Adrenal gland (tissue), 19 donors: ENCODE measurements at places on chromosomes 7 and 10. TPM values are rescaled to one million over a fixed set of nuclear protein-coding genes. Genes with fewer than 3 reads are reported as not detected.

GRCh38 chr7:23385140-23385539, 85.2 kb downstream of the IGF2BP3 start:
- DNase-seq: no peak

- DNase-seq: no peak
These were observed 211.6 kb downstream of the NEBL start for GRCh38 chr10:20685462-20685861.

GRCh38 chr10:125431149-125431548, 251.8 kb downstream of the TEX36 start:
- DNase-seq: no peak

GRCh38 chr7:100520138-100520537, 18.9 kb upstream of the AGFG2 start:
- no peak for DNase-seq

GRCh38 chr7:106367664-106368063, 82.9 kb upstream of the NAMPT start:
- no peak for DNase-seq

DNA sequence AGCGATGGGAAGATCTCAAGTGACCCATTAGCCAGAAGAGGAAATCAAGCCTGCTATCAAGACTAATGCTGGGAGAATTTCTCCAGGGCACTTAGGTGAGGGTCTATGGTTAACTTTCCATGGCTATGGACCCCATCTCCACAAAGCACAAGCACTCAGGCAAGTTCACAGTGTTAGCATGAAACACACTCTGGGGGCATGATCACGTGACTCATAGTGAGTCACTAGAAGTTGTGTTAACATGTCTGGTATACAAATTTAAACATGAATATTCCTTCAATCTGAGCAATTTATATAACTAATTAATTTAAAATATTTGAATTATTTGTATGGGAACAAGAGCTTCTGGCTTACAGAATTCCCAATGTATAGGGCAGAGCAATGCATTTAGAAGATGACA, 131.8 kb downstream of the FAM204A start:
- DNase-seq: no peak

GRCh38 chr10:71237843-71238623, 25.7 kb downstream of the UNC5B start:
- DNase-seq: no peak

Gene AS3MT
- 220 TPM for total RNA-seq

Gene ATRNL1
- 119 TPM for total RNA-seq
